SK-MEL-5 (cell line): ENCODE measurements at places on chromosomes 5 and 9.

DNA sequence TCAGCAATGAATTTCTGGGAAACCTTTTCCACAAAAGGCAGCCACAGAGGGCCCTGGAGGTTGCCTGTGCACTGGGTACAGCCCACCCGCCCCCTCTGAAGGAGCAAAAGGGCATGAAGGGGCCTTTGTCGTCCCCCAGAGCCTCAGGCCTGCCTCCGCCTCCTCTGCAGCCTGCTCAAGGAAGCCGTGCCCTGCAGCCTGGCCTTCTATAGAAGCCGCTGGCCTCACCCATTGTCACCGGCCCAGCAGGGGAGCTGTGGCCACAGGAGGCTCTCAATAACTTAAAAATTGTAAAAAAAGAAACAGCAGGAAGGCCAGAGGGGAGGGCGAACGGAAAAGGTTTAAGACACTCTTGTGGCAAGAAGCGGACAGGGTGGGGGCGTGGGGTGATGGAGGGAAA, 213.3 kb downstream of the IRX2 start:
- no peak for DNase-seq

DNA sequence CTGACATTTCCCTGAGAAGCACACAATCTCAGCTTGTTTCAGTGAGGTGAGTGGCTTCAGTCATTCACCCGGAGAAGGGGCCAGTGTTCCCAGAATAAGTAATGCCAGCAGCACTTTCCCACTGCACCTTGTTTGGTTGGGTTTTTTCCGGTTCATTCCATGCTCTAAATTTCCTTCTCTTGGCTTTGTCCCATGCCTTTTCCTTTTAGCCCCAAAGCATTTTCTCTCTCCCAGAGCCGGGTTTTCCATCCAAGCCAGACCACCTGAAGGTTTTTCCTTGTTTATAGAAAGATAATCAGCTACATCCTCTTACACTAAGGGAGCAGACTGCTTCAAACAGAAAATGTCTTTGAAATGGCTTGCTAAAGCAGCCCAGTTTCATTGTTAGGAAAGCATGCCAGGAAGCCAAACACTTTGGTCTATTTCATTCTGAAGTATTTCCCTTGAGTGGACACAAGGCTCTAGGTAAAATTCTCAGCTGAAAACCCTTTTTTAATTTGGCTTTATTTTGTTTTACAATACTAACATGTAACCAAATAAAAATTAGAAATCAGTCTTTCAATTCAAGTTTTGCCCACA, 501.6 kb downstream of the DTWD2 start:
- DNase-seq: no peak

- DNase-seq: peak; percentile 43
Observed at GRCh38 chr5:175847503-175847902, 23.9 kb upstream of the CPLX2 start.

DNA sequence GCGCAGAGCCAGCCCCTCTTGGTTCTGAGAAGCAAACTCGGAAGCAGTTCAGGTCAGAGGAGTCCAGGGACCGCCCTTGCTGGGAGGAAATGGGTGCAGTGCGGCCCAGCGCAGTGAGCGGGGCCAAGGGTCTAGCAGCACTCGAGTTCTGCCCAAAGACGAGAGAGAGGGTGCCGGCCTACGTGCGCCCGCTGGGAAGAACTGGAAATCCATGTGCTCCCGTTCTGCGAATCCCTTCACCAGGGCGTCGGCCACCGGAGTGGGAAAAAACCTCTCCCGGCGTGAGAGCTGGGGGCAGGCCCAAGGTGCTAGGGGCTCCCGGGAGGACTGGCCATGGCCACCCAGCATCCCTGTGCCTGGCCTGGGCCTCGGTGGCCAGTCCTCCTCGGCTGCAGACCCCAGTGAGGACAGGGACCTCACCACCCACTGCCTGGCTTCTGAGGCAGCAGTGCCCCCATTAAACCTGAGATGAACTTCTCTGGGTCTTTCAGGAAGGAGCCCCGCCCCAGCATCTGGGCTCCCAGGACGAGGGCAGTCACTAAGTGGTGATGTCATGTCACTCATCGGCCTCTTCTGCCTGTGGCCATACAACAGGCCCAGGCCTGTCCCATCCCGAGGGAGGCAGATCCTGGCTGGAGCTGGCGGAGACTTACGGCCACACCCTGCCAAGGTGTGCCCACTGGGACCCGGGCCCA, 10.6 kb downstream of the TMEM250 start:
- no peak for DNase-seq
